ENCODE measurements at places on chromosomes 5 and 9.

DNA sequence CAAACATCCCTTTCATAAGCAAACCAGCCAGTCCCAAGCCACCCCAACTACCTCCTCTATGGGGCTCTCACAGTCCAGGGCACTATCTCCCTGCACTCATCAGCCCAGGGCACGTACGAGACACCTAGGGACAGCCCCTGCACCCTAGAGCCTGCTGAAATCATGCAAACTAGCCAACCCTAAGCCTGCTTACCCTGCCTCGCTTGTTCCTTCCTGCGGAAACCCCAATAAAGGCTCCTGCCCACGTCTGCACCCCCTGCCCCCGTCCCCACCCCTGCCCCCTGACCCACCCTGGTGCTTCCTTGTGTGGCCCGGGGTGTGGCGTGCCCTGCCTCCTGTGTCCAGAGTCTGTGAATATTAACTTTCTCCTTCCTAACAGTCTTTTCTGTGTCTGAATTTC is 135.9 kb downstream of the GADD45G start:
- DNase-seq, result no peak

DNA sequence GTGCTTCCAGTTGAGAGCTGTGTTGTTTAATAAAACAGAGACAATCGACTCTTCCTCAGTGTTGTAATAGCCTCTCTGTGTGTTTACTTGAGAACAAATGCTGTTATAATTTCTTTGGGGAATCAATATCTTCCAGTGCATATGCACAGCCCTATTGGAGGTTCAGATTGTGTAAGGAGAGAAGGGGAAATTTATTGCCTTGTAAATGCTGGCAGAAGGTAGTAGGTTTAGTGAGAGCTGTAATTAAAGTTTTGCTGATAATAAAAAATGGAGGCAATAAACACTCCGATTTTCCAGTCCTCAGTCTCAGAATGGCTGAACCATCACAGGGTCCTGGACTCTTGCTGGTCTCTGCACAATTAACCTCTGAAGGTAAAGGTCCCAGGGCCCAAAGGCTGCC is 128.3 kb downstream of the C5orf15 start:
- no peak for DNase-seq

GRCh38 chr5:117302949-117303348 is 728.3 kb upstream of the SEMA6A start:
- DNase-seq, result no peak

DNA sequence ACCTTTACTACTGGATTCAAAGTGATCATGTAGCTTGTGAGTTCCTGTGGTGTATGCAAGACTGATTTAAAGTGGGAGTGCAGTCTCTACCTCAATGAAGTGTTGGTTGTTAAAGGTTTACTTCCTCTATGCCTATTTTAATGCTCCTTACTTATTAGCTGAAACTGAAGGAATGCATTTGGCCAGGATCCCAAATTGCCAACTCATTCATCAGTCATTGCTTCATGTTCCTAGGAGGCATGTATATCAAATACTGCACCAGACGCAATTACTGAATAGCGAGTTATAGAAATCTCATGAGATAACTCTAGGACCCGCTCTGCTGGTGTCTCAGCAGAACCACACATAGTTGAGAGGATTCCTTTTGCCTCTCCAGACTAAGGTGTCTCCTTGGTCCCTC is 143.0 kb upstream of the RPS23 start:
- peak; percentile 37 for DNase-seq

DNA sequence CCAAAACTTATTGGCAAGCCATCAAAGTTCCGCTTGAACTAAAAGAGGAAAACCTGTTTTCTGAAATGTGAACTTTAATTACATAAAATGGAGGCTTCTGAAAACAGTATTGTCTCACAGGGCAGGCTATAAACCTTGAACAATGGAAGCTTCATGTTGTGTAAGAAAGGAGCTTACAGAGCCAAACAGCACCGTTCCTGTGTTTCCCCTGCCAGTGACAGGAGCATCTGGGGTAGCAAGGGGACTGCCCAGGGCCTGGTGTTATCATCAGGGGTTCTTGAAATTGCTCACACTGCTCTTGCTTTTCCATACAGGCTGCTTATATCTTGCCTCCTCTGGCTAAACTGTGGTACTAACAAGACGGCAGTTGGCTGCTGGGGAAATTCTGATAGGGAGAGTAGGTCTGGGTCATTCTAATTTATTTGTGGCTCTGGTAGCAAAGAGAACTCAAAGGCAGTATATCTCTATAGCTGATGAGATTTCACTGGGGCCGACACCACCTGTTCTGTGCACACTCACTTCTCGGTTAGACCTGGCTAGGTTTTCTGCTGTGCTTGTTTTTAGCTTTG is 40.4 kb downstream of the BASP1 start:
- DNase-seq, result no peak

- DNase-seq, result no peak
Measured at GRCh38 chr9:121304707-121305106, 36.7 kb downstream of the GSN start.

GRCh38 chr5:154086641-154087040 is 47.9 kb downstream of the MFAP3 start:
- no peak for DNase-seq

DNA sequence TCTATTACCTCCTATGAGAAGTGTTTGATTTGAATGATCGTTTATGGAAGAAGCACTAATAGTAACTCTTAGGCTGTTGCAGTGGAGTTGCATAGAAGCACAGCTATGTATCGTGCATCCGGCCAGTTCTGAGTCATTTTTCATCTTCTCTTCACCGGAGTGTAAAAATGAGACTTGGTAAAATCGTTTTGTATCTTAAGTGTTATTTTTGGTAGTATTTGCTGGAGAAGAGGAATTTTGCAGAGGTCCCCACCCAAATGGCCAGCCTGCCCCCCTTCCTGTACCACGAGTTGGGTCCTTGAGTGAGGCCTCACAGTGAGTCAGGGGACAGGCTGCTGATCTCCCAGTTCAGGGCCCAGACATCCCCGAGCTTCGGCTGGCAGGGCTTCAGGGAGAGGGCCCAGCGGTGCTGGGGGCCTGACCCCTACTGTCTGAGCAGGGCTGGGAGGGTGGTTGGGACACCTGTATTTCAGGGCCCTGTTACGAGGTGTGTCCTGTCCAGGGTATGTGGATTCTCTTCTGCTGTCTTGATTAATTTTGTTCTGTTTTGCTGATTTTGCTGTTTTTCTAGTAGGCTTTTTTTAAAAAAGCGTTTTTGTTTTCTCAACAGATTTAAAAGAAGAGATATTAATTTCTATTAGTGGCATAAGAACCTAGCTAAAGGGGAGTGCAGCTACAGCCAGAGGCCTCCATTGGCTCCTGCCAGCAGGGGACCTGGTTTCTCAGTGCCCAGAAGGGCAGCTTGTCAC is 210.8 kb downstream of the TRIO start:
- no peak for DNase-seq

- no peak for DNase-seq
Measured at GRCh38 chr9:133248726-133249295, 26.2 kb downstream of the ABO start.

DNA sequence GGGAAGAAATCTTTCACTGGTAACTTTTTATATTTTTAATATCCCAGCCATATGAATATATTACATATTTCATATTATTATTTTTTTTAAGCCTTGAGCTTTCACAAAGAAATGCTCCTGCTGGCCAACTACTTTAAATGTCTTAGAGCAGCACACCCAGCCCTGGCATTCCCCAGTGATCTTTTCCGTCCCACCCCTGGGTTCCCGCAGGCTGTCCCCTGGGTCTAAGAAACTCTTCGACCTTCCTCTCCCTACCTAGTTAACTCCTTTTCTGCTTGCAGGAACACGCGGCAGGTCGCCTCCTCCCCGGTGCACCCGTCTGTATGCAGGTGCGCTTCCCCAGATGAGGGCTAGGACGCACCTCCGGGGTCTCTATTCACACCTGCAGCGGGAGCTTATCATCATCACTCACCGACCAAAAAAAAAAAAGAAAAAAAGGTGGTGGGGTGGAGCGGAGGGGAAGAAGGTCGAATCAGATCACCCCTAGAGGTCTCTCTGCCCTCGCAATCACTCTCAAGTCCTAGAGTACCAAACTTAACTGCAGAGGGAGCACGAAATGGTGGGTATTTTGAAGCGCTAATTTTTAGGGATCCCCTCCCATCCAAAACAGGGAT is 696 bp downstream of the ZFP62 start:
- DNase-seq, result peak; percentile 50

GRCh38 chr5:180070756-180071530 is 616 bp downstream of the RNF130 start:
- DNase-seq, result peak; percentile 32

GRCh38 chr9:127572961-127573721 is 38.9 kb upstream of the STXBP1 start:
- DNase-seq, result no peak

GRCh38 chr9:6675268-6675667 is 29.7 kb upstream of the GLDC start:
- no peak for DNase-seq

- peak; percentile 35 for DNase-seq
Measured at GRCh38 chr9:124040935-124041816, 29.6 kb downstream of the LHX2 start.

- DNase-seq, result no peak
Measured at GRCh38 chr9:7081065-7081600, 323.4 kb downstream of the KDM4C start.

GRCh38 chr5:14737291-14737690 is 72.8 kb downstream of the OTULIN start:
- no peak for DNase-seq

GRCh38 chr9:125387861-125388524 is 126.4 kb downstream of the GAPVD1 start:
- DNase-seq, result no peak

- no peak for DNase-seq
Measured at GRCh38 chr9:111450124-111450523, 34.1 kb downstream of the ECPAS start.

DNA sequence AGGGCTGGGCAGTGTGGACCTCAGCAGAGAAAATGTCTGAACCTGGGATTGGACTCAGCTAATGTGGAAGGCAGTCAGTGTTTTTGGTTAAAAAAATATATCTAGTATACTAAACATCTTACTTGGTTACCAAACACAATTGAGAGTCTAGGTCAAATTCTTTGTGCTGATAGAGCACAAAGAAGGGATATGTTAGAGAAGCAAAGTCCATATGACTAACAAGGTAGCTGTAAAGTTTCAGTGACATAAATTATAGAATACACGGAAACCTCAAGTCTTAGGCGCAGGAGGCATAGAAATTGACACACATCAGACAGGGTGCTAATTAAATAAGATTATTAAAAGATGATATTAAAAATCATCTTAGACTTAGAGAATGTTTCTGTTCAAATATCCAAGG is 718.3 kb downstream of the TLR4 start:
- DNase-seq, result no peak

DNA sequence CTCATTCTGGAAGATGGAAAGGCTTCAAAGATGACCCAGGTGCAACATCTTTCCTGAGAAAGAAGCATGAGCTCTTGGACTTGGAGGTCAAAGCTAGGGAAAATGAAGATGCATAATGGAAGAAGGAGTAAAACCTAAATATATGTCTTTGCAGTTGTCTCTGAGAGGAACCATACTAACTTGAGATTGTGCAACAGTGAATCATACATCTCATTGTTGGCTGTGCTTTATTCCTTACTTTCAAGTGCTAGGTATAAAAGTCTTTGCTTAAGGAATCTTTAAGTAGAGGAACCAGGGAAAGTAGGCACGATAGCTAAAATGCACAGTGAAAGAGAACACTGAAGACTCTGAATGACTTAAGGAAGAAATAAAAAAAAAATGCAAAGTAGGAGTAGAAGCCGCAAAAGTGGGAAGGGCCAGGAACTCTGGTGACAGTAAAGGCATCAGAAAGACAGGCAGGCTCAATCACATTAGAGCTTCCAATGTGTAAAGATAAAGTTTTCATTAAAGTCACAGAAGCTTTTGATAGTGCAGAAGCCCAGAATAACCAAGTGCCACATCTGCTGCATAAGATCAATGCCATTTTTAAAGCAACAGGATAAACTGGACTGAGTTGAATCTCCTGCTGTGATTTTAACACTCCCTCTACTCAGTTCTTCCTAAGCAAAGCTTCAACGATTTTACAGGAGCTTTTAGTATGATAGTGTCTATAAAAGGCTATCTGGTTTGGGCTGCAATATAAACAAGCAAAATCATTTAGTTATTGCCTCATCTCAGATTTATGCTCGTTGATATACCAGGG is 432.3 kb upstream of the EDIL3 start:
- no peak for DNase-seq

- DNase-seq, result no peak
Measured at GRCh38 chr5:20114526-20114925, 126.5 kb upstream of the CDH18 start.

- DNase-seq, result no peak
Measured at GRCh38 chr9:33158843-33159776, 8.0 kb downstream of the B4GALT1 start.

DNA sequence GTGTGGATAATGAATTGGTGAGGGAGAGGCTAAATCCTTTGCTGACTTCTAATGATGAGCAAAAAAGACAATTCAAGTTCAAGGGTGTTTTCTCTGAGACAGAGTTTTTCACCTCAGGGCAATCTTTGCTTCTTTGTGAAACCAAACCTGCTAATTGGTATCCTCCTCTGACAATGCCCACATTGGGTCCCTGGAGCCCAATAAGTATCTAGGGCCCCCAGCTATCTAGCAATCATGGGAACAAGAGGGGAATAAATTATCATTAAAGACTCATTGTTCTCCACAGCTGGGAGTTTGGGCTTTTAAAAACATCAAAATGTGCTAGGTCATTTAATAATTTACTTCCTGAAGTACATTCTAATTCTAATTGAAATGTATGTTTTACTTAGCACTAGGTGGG is 227.3 kb downstream of the TMEM167A start:
- no peak for DNase-seq

DNA sequence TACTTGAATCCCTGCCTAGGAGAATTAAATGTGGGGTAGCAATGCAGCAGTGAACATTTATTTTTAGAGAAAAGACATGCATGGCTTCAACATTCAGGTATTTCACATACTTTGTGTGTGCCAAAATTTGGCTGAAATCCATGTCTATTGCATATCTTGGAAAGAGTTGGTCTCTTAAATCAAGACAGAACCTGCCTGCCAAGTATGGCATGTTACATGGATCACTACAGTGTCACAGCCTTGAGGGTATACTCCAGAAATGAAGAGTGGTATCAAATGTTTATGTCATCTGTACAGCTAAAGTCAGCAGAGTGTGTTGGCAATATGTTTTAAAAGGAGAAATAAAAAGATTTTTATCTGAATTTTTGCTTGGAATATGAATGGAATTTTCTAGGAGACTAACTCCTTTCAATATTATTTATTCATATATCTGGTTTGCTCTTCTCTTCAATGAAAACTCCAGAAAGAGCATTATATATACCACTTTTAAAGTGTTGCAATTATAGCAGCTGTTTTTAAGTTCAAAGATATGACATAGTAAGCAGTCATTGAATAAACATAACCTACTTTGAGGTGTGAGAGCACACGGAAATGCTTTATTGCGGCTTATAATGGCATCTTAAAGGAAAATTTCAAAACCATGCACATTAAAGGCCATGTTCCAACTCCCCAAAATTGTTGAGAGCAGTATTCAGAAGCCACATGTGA is 95.4 kb upstream of the MINAR2 start:
- DNase-seq, result no peak

- no peak for DNase-seq
Measured at GRCh38 chr9:120379611-120380010, 200.4 kb downstream of the CDK5RAP2 start.
